KBM-7 (cell line): ENCODE measurements at places on chromosomes 1 and 21.
A peak's percentile ranks its signal among the peaks of the same experiment; 100 is the strongest.

DNA sequence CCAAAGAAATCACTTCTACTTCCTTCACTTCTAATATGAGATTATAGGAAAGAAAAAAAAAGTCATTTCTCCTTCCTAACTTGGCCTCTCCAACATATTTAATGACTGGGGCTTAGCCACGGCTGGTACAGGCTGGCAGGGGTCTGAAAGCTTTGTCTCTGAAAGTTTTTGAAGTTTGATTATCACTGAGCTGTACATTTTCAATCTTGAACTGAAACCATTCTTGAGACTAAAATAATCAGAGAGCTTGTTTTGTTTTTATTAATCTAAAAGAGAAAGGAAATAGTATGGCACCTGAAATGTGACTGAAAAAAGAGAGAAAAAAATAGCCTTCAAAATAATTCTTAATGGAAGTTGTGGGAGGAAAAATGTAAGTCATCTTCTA lies 3.8 kb upstream of the KRTAP19-8 start:
- no peak for DNase-seq

GRCh38 chr1:226633541-226634165 lies 85.1 kb downstream of the STUM start:
- no peak for DNase-seq

DNA sequence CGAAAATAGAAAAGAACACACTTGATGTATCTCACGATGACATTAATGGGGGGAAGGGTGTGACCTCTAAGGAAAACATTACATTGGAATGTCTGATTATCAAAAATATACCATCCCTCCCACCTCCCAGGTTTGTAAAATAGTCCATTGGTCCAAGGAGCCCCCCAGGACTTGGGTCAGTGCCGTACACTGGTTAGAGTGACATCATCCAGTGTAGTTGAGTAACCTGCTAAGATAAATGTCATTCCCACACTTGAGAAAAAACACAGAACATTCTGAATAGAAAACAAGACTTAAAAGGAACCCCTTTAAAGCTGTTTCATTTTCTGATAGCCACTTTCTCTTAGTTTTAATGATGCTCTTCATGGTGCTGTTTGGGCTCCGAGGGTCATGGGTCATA lies 15.2 kb downstream of the DDX20 start:
- DNase-seq = no peak

DNA sequence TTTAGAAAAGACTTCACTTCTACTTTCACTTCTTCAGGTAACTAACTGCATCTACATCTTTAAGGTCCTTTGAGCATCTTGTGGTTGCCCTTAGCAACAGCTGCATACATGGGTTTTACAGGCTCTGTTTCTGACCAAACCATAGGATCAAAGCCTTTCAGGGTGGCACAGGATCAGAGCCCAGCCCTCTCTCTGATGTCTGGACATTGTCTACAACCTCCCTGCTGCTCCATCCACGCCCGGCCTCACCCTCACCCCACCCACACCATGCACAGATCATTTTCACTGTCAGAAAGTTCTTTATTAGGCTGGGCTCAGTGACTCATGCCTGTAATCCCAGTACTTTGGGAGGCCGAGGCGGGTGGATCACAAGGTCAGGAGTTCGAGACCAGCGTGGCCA lies 5.2 kb downstream of the NCF2 start:
- DNase-seq = no peak

DNA sequence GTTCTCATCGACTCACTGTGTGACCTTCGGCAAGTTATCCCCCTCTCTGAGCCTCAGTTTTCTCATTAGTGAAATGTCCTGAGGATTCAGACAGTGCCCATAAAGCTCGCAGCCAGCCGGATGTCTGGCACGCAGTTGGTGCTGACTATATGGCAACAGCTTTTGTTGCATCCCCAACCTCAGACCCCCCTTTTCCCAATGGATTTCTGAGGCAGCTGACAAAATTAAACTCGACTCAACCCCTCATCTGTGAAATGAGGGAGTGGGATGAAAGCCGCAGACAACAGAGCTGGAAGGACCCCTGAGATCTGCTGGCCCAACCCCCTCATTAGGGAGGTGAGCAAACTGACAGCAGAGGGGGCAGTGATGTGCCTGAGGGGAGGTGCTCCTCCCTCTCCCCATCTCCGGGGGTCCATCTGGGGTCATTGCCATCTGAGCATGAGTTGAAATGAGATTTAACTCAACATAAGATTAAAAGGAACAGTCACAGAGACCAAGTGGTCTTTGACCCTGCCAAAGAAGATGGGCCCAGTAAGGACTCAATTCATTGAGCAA lies 40.4 kb downstream of the NKAIN1 start:
- DNase-seq = no peak

DNA sequence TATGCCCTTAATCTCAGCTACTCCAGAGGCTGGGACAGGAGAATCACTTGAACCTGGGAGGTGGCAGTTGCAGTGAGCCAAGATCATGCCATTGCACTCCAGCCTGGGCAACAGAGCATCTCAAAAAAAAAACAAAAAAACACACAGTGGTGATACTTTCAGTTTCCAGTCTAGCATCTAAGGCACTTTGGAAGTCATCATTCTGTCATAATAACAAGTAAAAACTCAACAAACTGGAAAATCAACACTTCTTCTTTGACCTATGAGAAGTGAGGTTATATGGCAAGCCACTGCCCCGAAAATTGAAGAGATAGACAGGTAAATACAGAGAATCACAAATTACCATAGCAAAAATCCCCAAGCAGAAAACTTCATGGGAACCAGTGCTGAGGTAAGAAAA lies 51.9 kb downstream of the IL12RB2 start:
- DNase-seq = no peak

GRCh38 chr1:68010090-68010489 lies 40.3 kb downstream of the DIRAS3 start:
- no peak for DNase-seq

DNA sequence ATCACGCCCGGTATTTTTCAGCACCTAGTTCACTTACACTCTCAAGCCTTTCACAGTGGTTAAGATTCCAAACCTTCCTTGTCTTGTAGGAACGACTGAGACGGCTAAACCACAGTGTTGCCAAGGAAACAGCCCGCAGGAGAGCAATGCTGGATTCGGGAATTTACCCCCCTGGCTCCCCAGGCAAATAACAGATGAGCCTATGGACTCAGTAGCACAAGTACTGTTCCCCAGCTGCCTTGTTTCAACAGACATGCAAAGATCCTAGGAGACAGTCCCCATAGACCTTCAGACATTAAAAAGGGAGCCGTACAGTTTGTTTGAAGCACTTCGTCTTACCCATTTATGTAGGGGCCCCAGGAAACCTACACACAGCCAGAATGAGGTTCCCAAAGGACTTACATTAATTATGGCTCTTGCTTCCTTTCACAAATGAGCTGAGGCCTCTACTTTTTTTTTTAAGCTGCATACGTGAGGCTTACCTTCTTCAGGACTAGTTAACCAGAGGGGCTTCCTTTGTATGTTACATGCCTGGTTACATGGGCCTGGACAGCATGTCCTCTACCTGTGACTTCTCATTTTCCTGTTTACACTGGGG lies 2.7 kb downstream of the SNAPIN start:
- no peak for DNase-seq

- peak; percentile 72 for DNase-seq
Measured at GRCh38 chr1:72281144-72281543, 1.2 kb downstream of the NEGR1 start.

- DNase-seq = no peak
Measured at GRCh38 chr1:7580923-7581753, 190.0 kb upstream of the VAMP3 start.

- peak; percentile 67 for DNase-seq
Measured at GRCh38 chr1:234544087-234544579, 65.2 kb upstream of the TARBP1 start.

GRCh38 chr1:193079187-193079586 lies 19.8 kb downstream of the RO60 start:
- DNase-seq = no peak

- DNase-seq = no peak
Measured at GRCh38 chr21:44790368-44790767, 11.3 kb downstream of the UBE2G2 start.
